ENCODE measurements at places on chromosomes 3 and 15.

DNA sequence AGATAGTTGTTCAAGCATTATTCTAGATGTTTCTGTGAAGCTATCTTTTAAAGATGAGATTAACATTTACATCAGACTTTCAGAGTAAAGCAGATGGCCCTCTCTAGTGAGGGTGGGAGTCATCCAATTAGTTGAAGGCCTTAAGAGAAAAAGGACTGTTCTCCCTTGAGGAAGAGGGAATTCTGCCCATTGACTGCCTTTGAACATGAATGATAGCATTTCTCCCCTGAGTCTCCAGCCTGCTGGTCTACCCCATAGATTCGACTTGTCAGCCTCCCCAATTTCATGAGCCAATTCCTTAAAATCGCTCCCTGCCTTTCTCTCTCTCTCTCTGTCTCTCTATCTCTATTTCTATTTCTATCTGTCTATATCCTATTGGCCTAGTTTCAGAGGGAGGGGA is 115.5 kb downstream of the EBLN2 start:
- DNase-seq: no peak

DNA sequence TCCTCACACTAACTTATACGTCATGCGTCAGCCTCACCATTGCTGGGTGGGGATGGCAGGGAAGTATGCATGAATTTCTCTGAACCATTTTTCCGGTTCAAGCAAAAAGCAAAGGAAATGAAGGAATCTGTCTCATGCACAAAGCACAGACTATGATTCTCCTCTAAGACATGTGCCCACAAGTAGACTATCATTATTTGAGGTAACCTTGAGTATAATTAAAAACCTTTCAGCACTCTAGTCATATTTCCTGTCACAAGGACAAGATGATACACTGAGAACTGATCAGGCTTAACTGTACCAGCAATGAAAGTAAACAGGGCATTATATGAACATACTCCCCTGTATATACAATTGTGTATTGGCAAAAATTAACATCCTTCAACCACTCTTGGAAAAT is 56.7 kb upstream of the TSC22D2 start:
- no peak for DNase-seq

DNA sequence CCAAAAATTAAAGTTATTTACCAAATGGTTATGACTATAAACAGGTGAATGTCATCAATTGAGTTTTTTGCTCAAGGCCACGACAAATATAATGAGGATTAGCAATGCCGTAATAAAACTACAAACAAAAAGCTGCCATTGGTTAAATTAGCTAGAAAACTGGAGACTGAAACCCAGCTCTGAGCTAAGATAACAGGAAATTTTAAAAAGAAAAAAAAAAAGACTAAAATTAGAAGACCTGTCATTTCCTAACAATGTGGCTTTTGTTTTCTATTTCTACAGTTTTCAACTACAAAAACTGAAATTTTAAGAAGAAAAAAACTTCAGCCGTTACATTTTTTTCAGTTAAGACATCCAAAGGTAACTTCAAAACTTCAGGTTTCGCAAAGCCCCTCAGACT is 9.7 kb downstream of the SLC12A6 start:
- DNase-seq: no peak

GRCh38 chr15:68572921-68573320 is 5.9 kb upstream of the CORO2B start:
- no peak for DNase-seq

- DNase-seq: no peak
Observed at GRCh38 chr3:13470894-13471574, 9.1 kb upstream of the HDAC11 start.

GRCh38 chr3:149519912-149520311 is 45.4 kb downstream of the TM4SF4 start:
- no peak for DNase-seq

DNA sequence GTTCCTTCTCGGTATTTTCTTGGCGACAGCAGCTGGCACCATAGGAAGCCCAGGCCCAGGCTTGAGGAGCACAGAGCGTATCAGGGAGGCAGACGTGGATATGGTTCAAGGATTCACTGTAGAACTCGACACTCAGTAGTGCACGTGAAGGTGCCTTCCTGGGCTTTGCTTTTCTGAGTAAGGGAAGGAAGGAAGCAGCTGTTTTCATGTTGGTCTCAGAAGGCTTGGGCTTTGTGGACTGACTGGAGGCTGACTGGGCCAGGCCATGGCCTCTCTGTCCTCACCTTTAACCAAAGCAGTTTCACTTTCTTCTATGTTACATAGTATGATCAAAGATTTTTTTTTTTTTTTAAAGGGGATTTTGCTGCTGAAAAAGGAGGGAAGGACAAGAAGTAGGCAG is 6.9 kb upstream of the GHRL start:
- DNase-seq: no peak

GRCh38 chr3:189301479-189301878 is 129.7 kb downstream of the TPRG1 start:
- no peak for DNase-seq

DNA sequence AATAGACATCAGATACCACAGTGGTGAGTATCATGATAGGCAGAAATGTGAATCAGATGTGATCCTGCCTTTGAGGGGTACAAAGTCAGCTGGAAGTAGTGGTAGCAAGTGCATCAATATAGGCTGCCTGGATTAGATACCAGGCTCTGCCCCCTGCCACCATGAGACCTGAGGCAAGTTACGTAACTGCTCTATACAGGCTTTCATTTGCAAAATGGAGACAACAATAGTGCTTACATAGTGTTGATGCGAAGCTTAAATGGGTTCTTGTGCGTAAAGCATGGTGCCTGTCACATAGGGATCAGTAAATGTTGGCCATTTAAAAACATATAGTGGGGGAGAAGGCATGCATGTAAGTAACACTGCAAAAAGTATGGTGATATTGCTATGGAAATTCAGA is 158.0 kb downstream of the RYR3 start:
- no peak for DNase-seq

DNA sequence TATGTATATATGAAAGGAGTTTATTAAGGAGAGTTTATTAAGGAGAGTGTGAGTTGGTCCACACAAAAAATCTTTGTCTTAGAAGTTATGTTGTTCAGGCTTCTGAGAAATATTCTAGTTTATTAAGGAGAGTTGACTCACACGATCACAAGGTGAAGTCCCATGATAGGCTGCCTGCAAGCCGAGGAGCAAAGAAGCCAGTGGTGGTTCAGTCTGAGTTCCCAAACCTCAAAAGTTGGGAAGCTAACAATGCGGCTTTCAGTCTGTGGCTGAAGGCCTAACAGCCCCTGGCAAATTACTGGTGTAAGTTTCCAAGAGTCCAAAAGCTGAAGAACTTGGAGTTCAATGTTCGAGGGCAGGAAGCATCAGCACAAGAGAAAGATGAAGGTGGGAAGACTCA is 42.4 kb upstream of the DAZL start:
- DNase-seq: no peak

All from NCI-H1092 (cell line).